ENCODE measurements at places on chromosomes 2 and 18.

DNA sequence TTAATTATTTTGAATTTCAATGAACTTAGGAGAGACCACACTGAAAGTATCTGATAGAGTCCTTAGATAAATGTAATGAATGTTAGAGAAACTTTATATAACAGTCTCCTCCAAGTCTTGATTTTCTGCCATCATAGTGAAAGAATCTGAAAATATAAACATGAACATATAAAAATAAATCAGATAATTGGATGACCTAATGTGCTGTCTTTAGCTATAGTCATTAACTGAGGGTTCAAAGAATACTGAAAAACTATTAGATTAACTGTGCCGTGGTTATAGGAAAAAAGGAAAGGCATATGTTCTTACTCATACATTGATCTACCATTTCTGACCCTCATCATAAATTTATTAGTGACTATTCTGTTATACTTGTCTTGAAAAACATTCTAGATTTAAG is 47.0 kb upstream of the SPAG16 start:
- no peak for DNase-seq

GRCh38 chr2:23478933-23479683 is 94.1 kb downstream of the KLHL29 start:
- DNase-seq, result no peak

DNA sequence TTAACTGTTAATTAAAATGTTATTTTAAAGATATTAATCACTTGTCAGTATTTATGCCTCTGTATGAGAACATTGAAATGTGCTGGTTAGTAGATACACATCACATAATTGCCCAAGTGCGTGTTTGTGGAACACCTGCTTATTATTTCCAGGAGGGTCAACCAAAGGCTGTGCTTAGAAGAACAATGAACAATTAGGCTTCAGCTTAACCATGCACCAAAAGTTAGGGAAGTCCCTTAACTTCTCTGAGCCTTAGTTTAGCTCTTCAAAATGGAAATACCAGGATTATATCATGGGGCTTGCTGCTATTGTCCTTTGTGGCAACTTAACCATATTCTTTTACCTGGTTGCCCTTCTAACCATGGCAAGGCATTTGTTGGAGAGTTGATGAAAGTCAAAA is 43.0 kb upstream of the PLA2R1 start:
- no peak for DNase-seq

DNA sequence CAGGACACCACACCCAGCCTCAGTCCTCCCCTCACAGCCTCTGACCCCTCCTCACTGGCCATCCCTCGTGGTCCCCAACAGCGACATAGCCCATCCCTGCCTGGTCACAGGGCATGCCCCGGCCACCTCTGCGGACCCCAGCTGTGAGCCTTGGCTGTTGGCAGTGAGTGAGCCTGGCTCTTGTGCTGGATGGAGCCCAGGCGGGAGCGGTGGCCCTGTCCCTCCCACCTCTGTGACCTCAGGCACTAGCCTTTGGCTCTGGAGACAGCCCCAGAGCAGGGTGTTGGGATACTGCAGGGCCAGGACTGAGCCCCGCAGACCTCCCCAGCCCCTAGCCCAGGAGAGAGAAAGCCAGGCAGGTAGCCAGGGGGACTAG is 7.9 kb downstream of the DES start:
- no peak for DNase-seq

- DNase-seq, result no peak
Observed at GRCh38 chr2:132581991-132582738, 87.8 kb downstream of the LYPD1 start.
